ENCODE measurements at places on chromosomes 3 and 15. TPM values are rescaled to one million over a fixed set of nuclear protein-coding genes. Genes with fewer than 3 reads are reported as not detected.

Gene TMEM266
- total RNA-seq, result 5.4 TPM

Gene GOLGA8M
- not detected for total RNA-seq

Gene CTXN2
- total RNA-seq, result not detected

Gene HEMK1
- total RNA-seq, result 15.5 TPM

Gene FBXW12
- 0.07 TPM for total RNA-seq

DNA sequence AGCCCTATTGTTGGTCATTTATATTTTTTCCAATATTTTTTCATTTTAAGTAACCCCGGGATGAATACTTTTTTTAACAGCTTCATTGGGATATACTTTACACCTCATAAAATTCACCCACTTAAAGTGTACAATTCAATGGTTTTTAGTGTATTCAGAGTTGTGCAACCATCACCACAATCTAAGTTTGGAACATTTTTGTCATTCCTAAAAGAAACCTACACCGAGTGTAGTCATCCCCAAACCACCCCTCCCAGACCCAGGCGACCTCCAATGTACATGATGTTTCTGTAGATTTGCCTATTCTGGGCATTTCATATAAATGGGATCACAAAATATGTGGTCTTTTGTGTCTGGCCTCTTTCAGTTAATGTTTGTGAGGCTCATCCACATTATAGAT lies 118.3 kb upstream of the FRMD4B start:
- no peak for DNase-seq

All from H7 (cell line).